ENCODE measurements at places on chromosomes 5 and 9.

- peak; percentile 76 for DNase-seq
Measured at GRCh38 chr5:13478831-13479465, 465.5 kb downstream of the DNAH5 start.

GRCh38 chr5:88659529-88660263 lies 223.3 kb downstream of the MEF2C start:
- DNase-seq: no peak

DNA sequence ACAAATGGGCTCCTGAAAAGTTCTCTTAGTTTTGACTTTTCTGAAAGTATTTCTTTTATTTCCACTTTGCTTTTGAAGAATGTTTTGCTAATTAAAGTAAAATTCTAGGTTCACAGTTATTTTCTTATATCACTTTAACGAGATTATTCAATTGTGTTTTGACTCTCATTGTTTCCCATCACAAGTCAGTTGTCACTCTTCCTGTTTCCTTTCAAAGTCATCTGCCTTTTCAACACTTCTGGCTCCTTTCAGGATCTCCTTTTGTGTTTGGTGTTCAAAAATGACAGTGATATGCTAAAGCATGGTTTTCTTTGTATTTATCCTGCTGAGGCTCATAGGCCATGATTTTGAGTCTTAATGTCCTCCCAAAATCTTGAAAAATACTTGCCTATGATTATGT lies 235.4 kb upstream of the TAS2R1 start:
- DNase-seq: no peak

DNA sequence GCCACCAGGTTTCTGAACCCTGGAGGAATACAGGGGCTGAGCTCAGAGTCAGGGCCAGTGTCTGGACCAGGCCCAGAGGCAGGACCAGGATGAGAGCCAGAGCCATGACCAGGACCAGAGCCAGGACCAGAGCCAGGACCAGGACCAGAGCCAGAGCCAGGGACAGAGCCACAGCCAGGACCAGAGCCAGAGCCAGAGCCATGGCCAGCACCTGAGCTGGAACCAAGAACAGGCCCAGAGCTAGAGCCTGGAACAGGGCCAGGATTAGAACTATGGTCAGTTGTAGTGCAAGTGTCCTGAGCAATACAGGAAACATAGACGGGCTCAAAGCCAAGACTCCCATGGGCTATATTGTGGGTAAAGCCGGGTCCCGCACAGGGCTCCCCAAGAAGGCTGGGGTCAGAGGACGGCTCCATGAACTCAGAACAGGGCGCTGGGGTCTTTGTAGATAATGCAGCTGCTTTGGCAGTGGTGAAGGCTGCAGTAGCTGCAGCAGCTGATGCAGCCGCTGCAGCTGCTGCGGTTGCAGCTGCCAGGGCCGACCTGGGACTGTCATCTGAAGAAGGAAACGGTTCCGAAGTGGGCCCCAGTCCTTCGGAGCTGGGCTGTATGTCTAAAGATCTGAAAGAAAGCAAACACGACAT lies 559 bp downstream of the SPAG8 start:
- DNase-seq: no peak

DNA sequence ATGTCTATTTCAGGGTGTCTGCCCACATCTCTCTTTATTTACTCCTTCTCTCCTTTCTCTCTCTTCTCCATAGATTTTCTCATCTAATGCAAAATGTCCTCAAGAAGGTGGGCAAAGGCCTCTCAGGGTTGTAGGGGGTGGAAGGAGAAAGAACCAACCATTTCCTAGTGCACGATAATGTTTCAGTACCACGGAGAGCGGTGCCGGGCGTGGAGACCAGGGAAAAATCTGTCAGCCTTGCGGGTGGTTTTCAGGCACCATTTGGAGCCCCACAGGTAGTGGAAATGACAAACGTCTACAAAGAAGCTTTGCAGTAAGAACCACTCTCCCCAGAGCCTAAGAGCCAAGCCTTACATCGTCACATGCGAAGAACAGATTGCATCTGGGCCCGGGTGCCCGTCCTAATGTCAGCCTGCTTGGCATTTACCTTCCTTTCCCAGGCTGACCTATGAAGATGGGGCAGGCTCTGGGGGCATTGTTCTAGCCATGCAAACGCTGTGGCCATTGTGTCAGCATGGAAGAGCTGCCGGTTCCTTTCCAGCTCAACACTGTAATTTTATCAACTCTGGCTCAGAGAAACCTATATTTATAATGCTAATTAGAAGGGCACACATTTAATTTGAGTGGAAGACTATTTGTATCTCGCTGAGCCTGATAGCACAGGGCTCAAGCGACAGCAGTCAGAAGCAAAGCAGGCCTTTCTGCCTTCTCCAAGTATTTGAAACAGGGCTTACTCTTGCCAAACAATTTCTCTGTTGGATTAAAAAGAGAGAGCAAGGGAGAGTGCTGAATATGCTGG lies 430.1 kb upstream of the WWC1 start:
- peak; percentile 18 for DNase-seq

GRCh38 chr5:149405550-149406202 lies 26.6 kb upstream of the IL17B start:
- DNase-seq: no peak

DNA sequence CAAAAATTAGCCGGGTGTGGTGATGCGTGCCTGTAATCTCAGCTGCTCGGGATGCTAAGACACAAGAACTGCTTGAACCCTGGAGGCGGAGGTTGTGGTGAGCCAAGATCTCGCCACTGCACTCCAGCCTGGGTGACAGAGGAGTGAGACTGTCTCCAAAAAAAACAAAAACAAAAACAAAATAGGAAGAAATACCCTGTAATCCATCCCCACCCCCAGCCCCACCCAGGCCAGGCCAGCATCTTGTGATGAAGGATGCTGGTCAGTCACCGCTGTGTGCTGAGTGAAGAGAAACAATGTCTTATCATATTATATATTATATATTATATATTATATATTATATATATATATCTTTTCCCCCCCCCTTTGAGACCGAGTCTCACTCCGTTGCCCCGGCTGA lies 15.4 kb upstream of the CCIN start:
- DNase-seq: no peak

- no peak for DNase-seq
Measured at GRCh38 chr5:143434261-143435209, 31.0 kb upstream of the NR3C1 start.

GRCh38 chr9:81125446-81126092 lies 563.8 kb downstream of the TLE1 start:
- no peak for DNase-seq

- no peak for DNase-seq
Measured at GRCh38 chr5:44807269-44807668, 1.5 kb upstream of the MRPS30 start.

DNA sequence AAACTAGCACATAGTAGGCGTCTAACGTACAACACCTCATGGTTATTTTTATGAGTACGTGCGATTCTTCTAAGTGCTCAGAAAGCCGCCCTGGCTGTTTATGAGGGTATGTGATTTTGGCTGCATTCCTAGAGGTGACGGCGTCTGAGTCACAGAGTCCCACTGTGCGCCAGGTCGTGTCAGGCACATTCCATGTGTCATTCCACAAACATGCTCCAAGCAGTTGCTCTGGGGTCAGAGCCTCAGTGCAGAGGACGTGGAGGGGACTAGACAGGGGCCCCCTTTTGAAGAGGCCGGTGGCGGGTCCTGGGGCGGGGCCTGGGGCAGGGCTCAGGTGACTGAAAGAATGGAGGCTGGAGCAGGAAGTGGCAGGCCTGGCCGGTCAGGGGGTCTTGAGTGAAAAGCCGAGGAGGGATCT lies 51.9 kb downstream of the NEK6 start:
- peak; percentile 91 for DNase-seq

DNA sequence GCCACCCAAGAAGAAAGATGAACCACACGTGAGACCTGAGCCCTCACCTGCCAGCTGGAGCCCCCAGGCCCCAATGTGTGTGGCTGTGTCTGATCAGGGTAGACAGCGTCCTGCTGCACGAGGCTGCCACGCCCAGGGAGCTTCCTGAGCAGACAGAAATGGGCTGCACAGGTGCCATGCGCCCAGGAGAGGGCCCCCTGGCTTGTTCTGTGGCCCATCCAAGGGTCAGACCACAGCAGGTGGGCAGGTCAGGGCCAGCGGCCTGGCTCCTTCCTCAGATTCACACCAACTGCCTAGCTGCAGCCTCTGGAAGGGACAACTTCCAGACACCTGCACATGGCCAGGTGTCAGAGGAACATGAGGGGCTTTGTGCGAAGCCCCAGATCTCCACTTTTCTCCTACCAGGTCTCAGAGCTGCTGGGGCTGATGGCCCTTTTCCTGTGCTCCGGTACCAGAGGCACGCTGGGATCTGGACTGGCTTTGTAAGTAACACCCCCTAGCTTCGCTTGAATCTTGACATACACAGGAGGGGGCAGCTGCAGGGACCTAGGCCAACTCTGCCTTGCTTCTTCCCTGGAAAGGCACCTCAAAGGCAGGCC lies 10.8 kb downstream of the SARDH start:
- no peak for DNase-seq

- no peak for DNase-seq
Measured at GRCh38 chr5:77305956-77306355, 95.5 kb downstream of the PDE8B start.

- DNase-seq: no peak
Measured at GRCh38 chr5:82285206-82285605, 7.1 kb upstream of the RPS23 start.

- peak; percentile 55 for DNase-seq
Measured at GRCh38 chr9:73037613-73038012, 84.8 kb upstream of the ALDH1A1 start.

- DNase-seq: no peak
Measured at GRCh38 chr9:120361551-120361950, 218.4 kb downstream of the CDK5RAP2 start.

DNA sequence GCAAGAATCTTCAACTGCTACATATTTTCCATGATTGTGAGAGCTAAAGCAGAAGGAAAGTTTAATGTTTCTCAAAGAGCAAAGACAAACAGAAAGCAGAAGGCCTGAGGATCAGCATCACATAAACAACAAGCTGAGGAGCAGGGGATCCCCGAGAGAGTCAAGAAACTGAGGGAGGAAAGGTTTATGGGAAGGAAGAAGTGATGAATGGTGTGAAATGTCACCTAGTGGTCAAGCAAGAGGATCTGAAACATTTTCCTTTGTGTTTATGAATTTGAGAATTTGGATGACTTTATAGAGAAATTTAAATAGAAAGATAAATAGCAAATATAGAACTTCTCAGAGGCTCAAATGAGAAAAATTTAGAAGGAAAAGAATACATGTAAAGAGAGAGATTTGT lies 481.9 kb downstream of the CHSY3 start:
- no peak for DNase-seq

DNA sequence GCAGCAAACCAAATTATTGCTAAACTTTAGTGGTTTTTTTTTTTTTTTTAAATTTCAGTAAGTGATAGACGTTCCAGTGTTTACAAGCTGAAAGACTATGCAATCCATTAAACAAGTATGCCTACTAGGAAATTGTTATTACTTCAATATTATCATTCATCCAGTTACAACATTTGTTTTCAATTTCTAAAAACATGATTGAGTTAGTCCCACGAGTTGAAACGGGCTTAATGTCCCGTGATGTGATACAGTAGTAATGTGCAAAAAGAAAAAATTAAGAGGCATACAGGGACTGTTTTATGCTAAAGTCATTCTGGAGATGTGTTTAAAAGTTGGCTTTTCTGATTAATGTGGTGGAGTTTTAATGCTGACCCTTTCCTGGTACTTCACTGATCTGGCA lies 550.3 kb upstream of the DMAC1 start:
- DNase-seq: no peak

DNA sequence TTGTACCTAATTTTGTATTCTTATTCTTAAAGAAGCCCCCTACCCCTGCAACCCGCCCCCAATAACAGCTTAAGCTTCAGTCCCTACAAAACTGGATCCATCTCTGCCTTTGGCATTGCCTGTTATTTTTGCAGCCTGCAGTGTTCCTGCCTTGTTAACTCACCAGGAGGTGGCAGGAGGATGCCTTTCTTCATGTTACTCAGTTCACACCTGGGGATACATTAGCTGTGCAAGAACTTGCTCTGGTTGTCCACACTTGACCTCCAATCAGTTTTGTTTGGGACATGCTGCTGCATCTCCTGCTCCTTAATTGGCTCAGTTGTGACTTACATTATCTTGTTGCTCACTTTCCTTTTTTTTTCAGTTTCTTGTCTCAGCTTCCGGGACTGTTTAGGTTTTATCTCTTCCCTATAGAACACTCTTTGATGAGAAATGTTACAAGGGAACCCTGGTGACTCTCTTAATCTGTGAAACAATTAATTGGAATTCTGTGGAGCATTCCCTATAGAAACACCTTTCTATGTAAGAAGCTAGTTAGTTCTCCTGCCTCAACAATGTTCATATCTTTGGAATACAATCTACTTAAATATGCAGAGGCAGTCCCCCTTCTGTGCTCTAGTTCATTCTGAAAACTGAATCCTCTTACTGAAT lies 467.7 kb upstream of the ACO1 start:
- no peak for DNase-seq

DNA sequence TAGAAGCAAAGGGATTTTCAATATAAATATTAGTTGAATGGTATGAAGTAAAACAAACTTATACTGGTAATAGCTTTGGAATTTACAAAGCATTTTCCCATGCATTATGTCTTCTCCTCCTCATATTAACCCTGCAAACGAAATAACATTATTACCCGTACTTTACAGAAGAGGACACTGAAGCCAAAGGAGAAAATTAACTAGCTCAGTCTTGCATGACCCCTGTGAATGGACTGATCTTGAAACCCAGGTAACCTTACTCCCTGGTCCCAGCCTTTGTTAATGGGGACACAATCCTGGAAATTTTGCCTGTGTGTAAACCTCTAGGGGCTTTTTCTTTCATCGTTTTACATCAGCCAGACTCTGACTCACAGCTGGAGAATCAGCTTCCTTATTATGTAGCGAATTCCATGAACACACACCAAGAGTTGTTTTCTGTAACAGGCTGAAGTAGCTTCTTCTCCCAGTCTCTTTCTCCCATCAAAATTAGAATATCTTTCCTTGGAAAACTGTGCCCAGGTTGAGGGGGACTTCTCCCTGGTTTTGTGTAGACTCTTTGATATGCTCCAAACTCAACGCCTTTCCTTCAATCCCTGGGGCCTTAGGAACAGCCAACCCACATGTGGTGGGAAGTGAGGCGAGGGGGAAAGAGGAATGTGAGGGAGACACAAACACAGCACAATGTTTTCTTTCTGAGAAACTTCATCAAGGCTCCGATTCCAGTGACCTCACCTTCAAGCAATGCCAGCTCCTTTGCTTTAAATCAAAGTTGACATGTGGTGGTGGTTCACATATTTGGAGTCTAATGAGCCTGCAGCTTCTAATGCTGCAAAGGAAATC lies 480.9 kb upstream of the PAPPA start:
- DNase-seq: peak; percentile 83

- DNase-seq: no peak
Measured at GRCh38 chr5:57324861-57325260, 151.0 kb downstream of the GPBP1 start.
